ENCODE measurements at places on chromosomes 5 and 9. TPM values are rescaled to one million over a fixed set of nuclear protein-coding genes. Genes with fewer than 3 reads are reported as not detected.

FOXD4 gene
- not detected for total RNA-seq

FOXD4L3 gene
- not detected for total RNA-seq

RNF180 gene
- total RNA-seq, result 11.0 TPM

PCDHB8 gene
- total RNA-seq, result 0.28 TPM

PTGS1 gene
- 5.4 TPM for total RNA-seq

BTNL8 gene
- 0.96 TPM for total RNA-seq

MAMDC2 gene
- total RNA-seq, result 5.1 TPM

PAEP gene
- not detected for total RNA-seq

SPINK4 gene
- total RNA-seq, result not detected

GRCh38 chr9:136645903-136646754 lies 16.6 kb upstream of the EGFL7 start:
- peak; percentile 62 for DNase-seq

DNA sequence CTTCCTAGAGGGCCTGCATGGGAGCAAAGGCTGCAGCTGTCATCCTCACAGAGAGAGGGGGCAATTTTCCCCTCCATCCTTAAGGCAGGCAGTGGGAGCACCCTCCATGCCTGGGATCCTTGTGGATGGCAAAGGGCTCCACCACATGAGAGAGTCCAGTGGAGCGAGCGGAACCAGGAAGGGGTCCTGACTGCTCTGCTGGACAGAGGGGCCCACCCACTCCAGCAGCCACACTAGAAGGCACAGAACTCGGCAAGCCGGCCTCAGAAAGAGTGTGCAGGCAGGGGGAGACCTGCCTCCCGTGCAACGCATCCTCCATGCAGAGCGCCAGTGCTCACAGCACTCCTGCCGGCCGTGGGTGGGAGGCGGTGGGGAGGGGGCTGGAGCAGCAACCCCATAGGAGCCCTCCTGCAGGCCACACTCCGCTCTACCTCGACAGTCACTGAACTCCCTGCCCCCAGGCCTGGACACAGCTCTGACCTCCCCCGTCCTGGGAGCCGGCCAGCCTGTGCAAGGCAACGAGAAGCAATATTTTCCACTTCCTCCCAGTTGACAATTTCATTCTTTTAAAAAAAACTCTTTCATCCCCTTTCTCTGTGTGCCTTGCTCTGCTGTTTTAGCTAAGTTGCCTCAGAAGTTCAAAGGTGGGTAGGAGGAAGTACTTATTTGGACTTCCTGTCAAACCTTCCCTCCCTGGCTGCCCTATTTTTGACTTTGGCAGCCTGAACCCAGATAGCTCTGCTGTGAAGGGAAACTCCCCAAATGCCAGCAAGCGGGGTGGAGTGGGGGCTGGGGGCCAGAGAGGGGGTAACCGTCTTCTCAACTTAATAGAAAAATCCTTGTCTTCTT lies 5.3 kb upstream of the LCP2 start:
- peak; percentile 75 for DNase-seq

DNA sequence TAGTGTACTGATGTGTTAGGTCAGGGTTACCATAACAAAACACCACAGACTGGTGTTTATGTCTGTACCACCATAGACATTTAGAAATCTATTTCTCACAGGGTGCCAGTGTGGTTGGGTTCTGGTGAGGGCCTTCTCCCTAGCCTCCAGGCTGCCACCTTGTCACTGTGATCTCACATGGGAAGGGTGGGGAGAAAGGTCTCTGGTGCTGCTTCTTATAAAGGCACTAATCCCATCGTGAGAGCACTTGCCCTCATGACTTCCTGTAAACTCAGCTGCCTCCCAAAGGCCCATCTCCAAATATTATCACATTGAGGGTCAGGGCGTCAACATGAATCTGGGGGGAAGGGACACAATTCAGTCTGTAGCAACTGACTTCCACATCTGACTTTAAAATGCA lies 49.8 kb downstream of the PIK3R1 start:
- DNase-seq, result peak; percentile 17

DNA sequence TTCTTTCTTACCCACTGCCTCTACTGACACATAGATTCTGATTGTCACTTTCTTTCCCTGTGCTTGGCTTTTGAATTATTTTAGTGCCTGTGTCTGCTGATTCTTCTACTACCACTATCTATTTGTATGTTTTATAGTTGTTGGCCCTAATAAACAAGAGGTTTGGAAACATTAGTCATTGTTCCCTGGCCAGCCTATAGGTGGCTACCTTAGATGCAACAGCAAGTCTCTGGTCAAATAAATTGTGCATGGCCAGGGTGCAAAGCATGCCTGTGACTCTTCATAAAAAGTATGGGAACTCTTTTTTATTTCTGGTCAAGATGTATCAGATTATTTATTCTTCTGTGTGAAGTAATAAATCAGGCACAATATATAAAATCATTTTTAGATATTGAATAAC lies 124.4 kb downstream of the PLK2 start:
- DNase-seq, result no peak

GRCh38 chr5:179379321-179379890 lies 34.1 kb upstream of the ADAMTS2 start:
- peak; percentile 47 for DNase-seq

DNA sequence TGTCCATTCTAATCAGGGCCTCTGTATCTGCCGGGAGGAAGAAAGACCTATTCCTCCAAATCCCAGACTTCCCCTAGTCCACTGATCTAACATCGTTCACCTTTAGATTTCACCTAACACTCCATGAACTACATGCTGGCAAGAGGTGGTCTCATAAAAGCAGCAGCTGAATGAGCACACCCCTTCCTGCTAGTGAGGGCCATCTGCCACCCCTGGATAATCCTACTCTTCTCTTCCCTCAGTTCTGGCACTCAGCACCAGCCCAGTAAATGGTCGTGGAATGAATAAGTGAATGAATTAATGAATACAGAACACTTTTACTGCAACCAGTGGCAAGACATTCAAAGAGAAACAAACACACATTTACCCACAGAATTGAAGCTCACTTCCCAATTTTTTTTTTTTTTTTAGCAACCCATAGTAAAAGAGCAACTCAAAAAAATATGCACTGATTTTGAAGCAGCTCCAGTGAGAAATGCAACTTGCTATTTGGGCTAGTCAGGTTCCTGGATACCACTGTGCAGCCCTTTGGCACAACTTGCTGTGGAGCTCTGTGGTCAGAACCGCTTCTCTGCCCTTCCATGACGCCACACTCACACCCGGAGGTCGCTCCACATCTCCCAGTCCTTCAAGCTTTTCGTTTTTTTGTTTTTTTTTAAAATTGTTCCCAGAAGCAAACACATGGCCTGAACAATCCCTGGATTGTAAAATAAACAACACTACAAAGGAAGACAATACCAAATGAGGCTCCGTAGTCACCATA lies 6.2 kb downstream of the RNF183 start:
- no peak for DNase-seq

DNA sequence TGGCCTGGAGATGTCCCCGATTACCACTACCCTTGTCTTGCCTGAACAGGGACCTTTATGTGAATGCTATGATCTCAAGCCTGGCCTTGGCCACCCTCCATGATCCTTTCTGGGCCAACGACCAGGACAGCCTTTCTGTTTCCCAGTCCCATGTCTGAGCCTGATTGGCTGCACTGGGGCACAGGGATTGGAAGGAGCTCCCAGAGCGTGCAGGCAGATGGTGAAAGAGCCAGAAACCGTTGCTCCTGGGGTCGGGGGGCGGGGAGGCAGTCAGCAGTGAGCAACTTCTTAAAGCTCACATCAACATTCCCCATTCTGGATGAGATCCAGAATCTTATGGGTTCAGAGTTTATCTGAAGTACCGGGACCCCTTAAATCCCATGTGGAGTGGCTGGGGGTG lies 84.4 kb downstream of the INSYN2B start:
- peak; percentile 69 for DNase-seq

DNA sequence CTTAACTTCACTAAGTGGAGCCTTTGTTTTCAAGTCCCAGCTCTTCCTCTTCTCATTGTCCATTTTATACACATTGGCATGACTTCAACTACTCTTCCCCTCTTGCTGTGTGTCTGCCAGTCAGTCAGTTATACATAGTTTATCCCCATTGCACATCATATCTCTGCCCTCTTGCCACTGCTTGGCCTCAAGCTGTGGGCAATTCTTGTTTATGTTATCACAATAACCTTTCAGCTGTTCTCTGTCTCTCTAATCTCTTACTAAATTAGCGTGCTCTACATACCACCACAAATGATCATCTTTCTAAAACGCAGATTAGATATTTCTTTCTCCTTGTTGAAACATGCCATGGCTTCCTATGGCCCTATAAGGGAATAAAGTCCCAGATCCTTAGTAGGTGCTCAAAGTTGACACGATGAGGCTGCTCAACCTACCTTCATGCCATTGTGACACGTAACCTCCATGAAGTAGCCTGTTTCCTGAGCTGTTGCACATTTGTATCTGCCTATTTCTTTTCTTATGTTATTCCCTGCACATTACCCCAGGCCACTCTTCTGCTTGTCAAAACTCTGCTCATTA lies 239.3 kb downstream of the GAS1 start:
- no peak for DNase-seq

- no peak for DNase-seq
Observed at GRCh38 chr5:32074401-32074800, 99.7 kb downstream of the GOLPH3 start.

- DNase-seq, result no peak
Observed at GRCh38 chr9:93592008-93592642, 15.7 kb downstream of the PHF2 start.

DNA sequence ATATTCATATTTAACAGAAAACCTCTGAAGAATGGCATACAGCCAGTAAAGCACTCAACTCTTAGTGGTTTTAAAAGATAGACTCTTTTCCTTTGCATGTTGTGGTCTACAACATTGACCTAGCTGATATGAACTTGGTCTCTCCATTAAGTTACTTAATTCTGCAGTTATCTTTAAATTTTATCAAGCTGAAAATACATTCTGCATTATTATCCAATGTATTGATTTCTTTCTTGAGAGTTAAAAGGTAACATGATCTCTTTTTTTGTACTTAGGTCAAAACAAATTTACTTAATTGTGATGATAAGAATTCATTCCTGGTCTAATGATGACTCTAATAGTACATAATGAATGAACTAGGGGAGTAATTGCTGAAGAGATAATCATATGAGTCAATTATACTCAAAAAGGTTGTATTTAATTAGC lies 132.9 kb downstream of the STARD4 start:
- no peak for DNase-seq

- no peak for DNase-seq
Observed at GRCh38 chr9:98869866-98870265, 62.4 kb downstream of the GALNT12 start.

DNA sequence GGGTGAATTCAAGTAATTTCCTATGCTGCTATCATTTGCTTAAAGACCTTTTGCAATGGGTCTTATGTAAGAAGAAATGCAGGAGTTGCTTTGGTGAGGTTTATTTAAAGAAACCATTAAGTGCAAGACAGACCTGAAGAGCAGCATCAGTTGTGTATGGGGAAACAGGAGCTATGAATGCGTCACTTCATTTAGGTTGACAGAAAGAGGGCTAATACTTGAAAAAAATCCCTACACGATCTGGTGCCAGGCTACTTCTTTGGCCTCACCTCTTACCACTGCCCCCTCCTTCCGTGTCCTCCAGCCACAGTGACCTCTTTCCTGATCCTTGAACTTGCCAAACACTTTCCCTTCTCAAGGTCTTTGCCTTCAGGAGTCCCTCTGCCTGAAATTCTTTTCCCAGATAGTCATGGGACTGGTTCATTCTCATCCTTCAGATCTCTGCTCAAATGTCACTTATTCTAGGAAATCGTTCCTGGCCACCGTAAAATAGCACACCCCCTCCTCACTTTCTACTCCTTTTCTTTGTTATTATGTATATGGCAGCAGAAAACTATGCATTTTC lies 1.4 kb upstream of the JAK2 start:
- DNase-seq, result no peak

GRCh38 chr5:17269201-17269600 lies 51.8 kb downstream of the BASP1 start:
- DNase-seq, result no peak

- DNase-seq, result no peak
Observed at GRCh38 chr5:7801891-7802614, 48.9 kb downstream of the CFAP90 start.

DNA sequence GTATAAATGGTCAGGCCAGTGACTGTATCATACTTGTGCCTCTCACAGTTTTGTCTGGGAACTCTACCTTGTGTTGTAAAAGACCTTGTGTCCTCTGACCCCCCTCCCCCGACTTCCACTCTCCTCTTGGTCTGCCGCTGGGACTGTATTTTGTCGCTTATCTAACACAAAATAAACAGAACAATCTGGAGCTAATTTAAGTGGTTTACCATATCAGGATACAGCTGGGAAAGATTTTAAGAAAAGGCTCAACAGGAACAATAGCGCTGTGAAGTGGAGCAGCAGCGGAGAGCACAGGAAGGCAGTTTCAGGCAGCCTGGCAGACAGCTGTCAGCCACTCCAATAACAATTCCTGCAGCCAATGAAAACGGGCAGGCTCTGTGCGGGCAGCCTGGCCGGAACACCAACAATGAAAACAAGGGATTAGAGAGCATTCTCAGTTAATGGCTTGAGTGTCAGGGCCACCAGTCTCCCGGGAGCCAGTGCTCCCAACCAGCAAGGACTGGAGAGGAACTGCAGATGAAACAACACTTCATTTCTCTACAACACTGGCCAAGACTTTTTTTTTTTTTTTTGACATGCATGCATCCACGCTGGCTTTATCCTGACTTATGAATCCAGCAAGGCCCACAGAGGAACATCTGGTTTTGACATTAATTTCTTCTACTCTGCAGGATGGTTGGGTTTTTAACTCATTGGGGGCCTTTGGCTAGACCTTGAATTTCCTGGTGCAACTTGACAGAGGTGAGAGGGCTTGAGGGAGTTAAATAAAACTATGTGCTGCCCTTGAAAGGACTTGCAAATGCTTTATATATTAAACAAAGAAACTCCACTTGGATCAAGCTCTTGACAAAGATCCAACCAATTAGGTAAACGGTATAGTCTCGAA lies 76.7 kb downstream of the ARSB start:
- DNase-seq, result peak; percentile 24

DNA sequence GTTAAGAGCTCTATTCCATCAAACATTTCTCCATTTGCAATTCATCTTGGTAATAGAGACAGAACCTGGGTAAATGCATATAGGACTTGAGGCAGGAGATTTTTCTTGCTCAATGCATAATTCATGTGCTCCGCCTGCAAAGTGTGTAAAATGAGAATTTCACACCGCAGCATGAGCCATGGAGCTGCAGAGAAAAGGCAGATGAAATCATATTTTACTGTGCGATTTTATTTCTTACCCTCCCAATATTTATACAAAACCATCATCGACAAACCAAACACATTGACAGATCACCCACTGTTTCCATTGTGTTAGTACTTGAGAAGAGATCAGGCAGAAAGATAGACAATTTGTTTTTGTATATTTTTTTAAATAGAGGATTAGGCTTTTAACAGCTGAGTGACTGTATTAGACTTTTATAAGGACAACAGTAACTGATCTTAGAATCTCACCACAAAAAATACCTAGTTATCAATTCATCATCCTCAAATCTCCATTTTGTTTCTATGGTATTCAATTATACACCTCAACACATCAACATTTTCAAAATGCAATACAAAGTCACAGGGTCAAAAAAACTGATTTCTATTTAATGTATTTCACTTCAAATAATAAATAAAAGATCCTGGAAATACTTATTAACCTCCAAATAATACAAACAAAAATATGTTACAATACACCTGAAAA lies 191.1 kb downstream of the AP3B1 start:
- no peak for DNase-seq

All from adrenal gland (tissue), 19 donors.